ENCODE measurements at places on chromosomes 4 and X.

- H3K4me3 ChIP-seq = no peak overlapping the region
- no peaks in the 10 kb centered on the region for H3K4me1 ChIP-seq
- H3K36me3 ChIP-seq = no peaks in the 10 kb centered on the region
- no peak for DNase-seq
- H3K27ac ChIP-seq = no peak overlapping the region
These were observed 25.3 kb downstream of the DCX start for GRCh38 chrX:111386615-111387233.

DNA sequence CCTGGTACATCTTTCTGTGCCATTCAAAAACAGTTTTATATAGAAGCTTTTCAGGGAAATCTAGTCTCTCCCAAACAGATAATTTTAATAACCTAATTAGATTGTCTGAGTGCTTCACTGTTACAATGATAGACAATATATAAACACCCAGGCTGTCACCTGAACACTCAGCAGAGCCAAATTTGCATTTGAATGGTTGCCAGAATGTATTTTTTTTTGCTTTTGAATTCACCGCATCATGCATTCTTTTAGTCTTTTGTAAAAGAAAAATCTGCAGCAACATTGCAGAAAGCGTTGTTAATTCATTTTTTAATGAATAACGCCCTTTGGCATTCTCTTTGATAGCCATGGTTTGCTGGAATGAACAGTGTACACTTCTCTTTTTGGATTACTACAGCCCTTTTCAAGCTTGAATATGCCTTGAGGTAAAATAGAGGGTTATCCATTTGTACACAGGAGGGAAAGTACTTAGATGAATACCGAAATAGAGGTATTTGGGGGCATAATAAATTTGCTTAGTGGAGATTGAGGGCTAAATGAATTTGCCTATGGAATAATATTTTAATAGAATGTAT lies 175.0 kb upstream of the EPHA5 start:
- no peak for DNase-seq
- H3K4me1 ChIP-seq = no peaks in the 10 kb centered on the region
- H3K27ac ChIP-seq = no peak overlapping the region
- no peak overlapping the region for H3K4me3 ChIP-seq

DNA sequence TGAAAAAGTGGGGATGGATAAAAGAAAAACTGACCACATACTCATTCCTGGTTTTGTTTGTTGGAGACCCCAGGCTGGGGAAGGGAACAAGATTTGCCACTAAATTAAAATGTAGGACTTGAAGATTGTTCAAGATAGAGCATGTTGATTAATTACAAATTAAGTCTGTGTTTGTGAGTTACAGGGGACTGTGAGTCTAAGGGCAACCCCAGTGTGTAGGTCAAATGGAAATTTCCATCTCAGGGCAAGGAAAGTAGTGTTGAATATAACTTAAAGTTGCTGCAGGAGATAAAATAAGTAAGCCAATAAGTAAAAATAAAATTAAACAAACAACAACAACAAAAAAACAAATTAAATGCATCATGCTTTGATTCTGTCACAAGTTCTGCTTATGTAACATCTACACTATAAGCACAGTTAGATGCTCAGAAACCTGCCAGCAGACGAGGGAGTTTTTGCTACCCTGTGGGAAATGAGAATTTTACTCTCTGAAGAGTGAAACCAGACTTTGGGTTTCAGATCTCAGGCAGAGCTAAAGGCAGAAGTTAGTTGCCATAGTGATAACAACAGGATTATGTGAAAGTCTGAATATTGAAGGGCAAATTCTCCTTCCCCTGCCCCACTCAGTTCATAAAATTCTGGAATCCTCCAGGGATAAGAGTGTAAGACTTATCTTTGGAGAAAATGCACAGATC lies 352.3 kb downstream of the GRXCR1 start:
- no peaks in the 10 kb centered on the region for H3K36me3 ChIP-seq
- no peak for DNase-seq
- no peaks in the 10 kb centered on the region for H3K27me3 ChIP-seq
- no peak overlapping the region for H3K27ac ChIP-seq
- no peaks in the 10 kb centered on the region for H3K4me1 ChIP-seq
- no peak overlapping the region for H3K4me3 ChIP-seq

DNA sequence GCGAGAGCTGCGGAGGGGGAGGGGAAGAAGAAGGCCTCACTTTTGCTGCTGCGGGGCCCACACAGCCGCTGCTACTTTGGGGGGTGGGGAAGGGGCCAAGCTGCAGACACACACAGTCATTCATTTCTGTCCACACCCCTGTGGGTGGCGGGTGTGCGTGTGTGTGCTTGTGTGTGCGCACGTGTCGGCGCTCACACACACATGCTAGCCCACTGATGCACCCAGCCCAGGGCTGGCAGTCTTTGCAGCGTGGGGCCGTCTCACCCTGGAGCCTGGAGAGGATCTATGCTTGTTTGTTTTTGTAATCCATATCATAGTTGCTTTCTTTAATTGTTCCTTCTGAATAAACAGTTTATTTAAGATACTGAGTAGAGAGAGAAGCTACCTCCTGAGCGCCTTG lies 4.0 kb downstream of the DUSP9 start:
- no peaks in the 10 kb centered on the region for H3K4me1 ChIP-seq
- no peaks in the 10 kb centered on the region for H3K36me3 ChIP-seq
- no peak for DNase-seq
- H3K4me3 ChIP-seq = no peak overlapping the region
- H3K27me3 ChIP-seq = peaks cover 9% of the 10 kb centered on the region
- H3K27ac ChIP-seq = no peak overlapping the region

- H3K4me1 ChIP-seq = no peaks in the 10 kb centered on the region
- H3K27me3 ChIP-seq = no peaks in the 10 kb centered on the region
- peak; percentile 74 for DNase-seq
- H3K27ac ChIP-seq = no peak overlapping the region
These were observed 85.0 kb upstream of the ZNF81 start for GRCh38 chrX:47751670-47752069.

GRCh38 chr4:88007304-88008121 lies at the start of gene PKD2:
Gene PKD2 (plus strand): TSS chr4:88007635. CDS start chr4:88007734, 99 bp downstream.
- H3K36me3 ChIP-seq = no peaks in the 10 kb centered on the region
- H3K27me3 ChIP-seq = no peaks in the 10 kb centered on the region
- peaks cover 8% of the 10 kb centered on the region for H3K4me1 ChIP-seq
- peak; percentile 83 for DNase-seq
- H3K4me3 ChIP-seq = peak within 1 kb of the TSS; percentile 67
- peak within 1 kb of the TSS; percentile 72 for H3K27ac ChIP-seq

GRCh38 chr4:120939693-120940092 lies 17.2 kb upstream of the PRDM5 start:
- DNase-seq = no peak
- H3K4me1 ChIP-seq = no peaks in the 10 kb centered on the region
- H3K27ac ChIP-seq = no peak overlapping the region
- no peaks in the 10 kb centered on the region for H3K27me3 ChIP-seq
- no peak overlapping the region for H3K4me3 ChIP-seq
- H3K36me3 ChIP-seq = no peaks in the 10 kb centered on the region

DNA sequence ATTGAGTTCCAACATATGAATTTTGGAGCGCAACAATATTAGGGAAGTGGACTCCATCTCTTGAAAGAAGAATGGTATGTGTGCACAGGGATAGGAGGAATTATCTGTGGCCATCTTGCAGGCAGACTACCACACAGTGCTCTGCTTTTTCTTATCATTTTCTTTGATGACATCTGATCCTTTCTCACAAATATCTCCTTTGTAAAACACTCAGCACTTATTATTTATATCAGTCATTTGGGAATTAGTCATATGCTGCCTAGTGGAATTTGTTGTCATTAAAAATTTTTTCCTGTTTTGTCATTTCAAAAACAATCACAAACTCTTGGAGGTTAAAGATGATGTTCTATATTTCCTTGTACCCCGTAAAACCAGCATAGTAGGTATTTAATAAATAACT lies 444.3 kb upstream of the ATOH1 start:
- no peaks in the 10 kb centered on the region for H3K27me3 ChIP-seq
- H3K4me1 ChIP-seq = no peaks in the 10 kb centered on the region
- H3K4me3 ChIP-seq = no peak overlapping the region
- DNase-seq = no peak

GRCh38 chr4:11700751-11701226 lies 272.1 kb upstream of the HS3ST1 start:
- no peaks in the 10 kb centered on the region for H3K36me3 ChIP-seq
- no peaks in the 10 kb centered on the region for H3K4me1 ChIP-seq
- no peak overlapping the region for H3K4me3 ChIP-seq
